ENCODE measurements at places on chromosomes 13 and 19.

DNA sequence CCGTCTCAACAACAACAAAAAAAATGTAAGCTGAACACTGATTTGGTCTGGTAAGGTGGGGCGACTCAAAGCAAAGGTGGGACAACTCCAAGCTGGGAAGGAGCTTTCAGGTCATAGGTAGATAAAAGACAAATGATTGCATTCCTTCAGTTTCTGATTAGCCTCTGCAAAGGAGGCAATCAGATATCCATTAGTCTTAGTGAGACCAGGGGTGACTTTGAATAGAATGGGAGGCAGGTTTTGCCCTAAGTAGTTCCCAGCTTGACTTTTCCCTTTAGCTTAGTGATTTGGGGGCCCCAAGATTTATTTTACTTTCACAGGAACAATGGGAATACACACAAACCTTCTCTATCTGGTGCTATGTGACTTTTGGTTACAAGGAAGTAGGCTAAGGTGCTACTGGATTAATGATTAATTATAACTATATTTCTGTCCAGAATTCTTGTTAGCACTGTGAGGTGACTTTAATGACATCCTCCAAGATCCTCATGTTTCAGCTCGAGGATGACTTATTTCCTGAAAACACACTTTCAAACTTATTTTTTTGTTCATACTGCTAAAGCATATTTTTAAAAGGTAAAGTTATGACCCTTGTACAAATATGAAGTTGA is 10.6 kb upstream of the MTRF1 start:
- no peak for DNase-seq

DNA sequence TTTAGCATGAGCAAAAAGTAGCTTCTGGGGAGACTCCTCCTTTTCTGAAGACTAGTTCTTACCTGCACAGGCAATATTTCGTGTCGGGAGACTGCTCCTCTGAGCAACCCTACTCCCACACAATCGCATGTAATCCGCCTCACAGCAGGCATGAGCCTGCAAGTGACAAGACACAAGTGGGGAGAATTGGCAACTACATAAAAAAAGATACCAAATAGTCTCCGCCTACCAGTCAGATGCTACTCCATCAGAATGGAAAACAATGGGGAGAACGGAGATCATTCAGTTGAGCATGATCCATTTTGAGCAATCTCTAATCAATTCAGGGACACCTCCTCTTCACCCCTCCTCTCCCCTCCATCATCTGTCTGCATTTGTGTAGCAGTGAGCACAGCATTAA is 321.0 kb downstream of the COG6 start:
- no peak for DNase-seq

GRCh38 chr13:43805071-43805468 is 18.3 kb upstream of the ENOX1 start:
- DNase-seq: peak; percentile 71

DNA sequence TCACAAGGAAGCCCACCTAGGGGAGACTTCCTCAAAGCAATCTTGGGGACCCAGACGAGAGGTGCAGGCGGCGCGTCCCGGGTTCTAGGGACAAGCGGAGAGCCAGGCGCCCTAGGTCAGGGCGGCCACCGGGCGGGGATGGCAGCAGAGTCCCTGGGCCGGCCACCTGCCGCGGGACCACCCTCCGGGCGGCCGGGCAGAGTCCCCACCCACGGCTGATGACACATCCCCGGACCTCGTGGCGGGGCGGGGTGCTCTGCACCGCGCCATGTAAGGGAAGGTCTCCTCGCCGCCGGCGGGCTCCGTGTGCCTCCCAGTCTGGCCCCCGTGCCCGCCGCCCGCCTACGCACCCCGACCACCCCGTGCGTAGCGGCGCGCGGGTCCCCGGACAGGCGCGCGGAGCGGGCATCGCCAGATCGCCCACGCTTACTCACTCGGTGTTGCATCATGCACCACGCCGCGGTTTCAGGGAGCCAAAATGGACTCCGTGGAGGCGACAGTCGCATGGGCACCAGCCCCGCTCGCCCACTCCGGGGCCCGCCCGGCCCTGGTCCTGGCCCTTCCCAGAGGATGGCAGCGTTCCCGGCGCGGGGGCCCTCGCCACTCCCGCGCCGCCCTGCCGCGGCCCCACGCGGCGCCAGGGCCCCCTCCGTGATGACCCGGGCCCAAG is 643 bp downstream of the SLC7A1 start:
- peak; percentile 92 for DNase-seq

Measured in adipocyte (in vitro differentiated cells).